RKO (cell line): ENCODE measurements at places on chromosomes 5 and 9.

GRCh38 chr5:89353837-89354551, 471.0 kb upstream of the MEF2C start:
- no peak for DNase-seq

DNA sequence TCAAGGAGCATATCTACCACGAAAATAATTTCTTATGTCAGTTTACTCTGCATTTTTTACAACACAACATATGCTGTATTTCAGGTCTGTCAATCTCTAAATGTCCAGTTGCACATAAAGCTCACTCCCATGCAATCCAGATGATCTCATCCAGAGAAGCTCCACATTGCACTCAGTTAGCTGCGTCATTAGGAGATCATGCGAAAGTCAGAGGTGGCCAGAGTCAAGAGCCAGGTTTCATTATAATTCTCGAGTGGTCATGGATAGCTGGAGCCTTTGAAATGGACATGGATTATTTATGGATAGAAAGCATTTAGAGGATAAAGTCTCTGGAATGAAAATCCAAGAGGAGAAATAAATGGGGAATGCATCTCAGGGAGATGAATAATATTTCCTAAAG, 232.3 kb downstream of the GAS1 start:
- DNase-seq, result no peak

GRCh38 chr5:12636209-12636608, 732.0 kb upstream of the CTNND2 start:
- no peak for DNase-seq

GRCh38 chr5:177434437-177434836, 8.0 kb downstream of the GRK6 start:
- DNase-seq, result peak; percentile 54

DNA sequence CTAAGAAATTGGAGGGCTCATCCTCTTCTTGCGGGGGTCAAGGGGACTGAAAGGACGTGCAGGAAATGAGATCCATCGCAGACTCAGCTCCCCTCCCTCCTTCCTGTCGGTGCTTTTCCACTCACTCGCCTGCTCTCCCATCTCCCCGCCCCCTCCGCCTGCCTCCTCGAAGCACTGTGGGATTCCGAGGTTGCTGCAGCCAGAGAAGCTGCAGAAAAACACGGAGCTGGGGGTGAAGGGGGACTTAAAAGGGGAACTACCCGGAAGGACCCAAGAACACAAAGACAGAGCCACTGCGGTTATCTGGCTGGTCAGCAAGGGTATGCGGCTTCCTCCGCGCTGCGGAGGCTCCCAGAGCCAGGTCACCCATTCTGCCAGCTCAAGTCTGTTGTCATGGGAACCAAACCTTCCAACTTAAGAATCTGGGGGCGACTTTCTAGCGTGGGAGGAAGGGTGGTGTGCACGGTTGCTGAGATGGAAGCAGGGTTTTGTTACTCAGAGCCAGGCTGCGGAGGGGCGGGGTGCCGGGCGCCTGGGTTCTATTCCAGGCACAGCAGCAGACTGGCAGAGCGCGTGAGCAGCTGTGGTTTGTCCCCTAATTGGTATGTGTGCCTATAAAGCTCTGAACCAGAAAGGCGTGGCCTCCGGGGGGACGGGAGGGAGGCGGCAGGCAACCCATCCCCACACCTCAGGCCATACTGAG, 24.9 kb downstream of the PCDHGC5 start:
- DNase-seq, result no peak

DNA sequence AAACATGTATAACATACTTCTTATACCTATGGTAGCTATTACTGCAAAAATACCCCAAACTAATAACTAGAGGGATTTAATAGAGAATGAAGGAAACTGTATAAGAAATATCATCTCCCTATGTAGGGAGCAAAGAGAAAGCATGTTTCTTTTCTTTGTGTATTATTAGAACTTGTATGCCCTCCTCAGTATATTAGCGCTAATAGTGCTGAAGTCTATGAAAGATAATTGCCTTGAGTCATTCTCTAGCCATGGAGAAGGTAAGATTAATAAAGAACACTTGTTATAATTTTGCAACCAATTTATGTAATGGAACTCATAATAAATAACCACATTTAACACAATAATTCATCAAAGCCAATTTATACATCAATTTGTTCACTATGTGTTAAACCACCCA, 329.2 kb downstream of the TMEM232 start:
- no peak for DNase-seq

GRCh38 chr9:706073-706472, 135.4 kb upstream of the DMRT1 start:
- DNase-seq, result no peak

GRCh38 chr9:109477258-109478050, 20.7 kb downstream of the PTPN3 start:
- DNase-seq, result no peak

DNA sequence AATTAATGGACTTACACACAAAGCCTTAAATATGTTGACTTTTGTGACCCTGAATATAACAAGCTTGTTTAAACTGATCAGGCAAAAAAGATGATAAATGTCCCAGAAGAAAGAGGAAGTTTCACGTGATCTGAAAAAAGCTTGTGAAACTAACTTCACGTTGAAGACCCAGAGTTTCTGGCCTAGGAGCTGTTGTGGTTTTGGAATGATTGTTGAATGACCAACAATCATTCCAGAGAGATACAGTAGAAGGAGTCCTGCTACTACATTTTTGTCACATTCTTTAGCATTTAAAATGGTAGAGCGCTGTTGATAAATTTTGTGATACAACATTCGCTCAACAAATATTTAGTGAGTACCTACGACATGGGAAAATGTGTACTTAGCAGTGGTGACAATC, 143.1 kb upstream of the FBN2 start:
- DNase-seq, result no peak

GRCh38 chr5:147391781-147392180, 118.1 kb downstream of the DPYSL3 start:
- peak; percentile 90 for DNase-seq

GRCh38 chr9:27179245-27179865, 70.3 kb downstream of the TEK start:
- DNase-seq, result no peak

GRCh38 chr5:103273952-103274351, 15.4 kb downstream of the MACIR start:
- DNase-seq, result no peak

- DNase-seq, result no peak
Observed at GRCh38 chr9:128249558-128249907, 26.3 kb downstream of the GOLGA2 start.

DNA sequence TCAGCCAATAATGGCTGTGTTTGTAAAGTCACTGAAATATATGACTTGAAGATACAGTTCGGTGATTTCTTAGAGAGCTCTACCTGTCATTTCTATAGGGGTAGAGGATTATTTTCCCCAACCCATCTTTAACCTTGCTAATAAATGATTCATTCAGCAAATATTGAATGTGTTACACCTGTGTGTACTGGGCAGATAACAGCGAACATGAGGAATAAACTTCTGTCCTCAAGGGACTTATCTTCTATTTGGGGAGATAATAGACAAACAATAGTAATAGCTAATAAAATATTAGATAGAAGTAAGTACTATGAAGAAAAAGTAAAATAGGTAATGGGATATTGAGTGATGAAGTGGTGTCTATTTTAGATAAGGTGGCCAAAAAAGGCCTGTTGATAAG, 9.3 kb downstream of the TTC23L start:
- DNase-seq, result no peak

DNA sequence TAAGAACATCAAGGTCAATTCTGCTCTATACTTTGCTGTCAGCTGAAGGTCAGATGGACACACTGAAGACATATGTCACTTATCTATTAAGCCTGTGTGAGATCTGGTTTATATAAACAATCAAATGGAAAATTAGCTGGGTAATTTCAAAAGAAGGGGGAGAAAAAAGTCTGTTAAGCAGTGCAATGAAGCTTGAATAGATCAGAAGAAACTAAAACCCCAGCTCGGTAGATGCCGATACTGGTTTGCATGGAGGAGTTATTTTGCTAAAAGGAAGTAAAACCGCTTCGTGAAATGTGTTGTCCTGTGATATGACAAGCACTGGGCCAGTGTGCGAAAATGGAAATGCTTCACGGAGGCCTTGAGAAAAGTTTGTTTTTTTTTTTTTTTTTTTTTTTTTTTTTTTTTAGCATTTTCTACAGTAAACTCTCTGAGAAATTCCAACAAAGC, 148.8 kb downstream of the MEF2C start:
- DNase-seq, result no peak

DNA sequence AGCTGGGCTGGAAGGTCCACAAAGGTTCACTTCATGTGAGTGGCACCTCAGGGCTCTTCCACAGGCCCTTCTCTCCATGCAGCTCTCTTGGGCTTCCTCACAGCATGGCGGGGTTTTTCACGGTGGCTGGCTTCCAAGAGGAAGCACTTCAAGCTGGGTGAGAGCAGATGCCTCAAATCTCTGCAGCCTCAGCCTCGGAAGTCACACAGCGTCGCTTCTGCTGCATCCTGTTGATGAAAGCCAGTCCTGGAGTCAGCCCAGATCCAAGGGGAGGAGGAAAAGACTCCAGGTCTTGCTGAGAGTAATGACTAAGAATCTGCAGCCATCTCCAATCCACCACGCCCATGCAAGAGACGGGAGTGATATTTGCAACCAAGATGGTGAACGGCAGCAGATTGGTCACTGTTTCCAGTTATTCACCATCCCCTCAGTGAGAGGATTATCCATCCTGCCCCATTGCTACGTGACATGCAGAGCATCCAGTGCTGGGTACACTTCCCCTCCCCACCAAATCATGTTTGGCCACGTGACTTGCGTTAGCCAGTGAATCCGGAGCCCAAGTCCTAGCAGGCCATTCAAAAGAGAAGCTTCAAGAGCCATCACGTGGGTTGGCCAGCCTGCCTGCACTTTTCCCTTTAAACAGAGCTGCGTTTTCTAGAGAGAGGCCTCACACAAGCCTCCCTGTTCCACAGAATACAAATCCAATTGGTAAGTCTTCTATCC, 173.9 kb downstream of the C9orf50 start:
- DNase-seq, result no peak

DNA sequence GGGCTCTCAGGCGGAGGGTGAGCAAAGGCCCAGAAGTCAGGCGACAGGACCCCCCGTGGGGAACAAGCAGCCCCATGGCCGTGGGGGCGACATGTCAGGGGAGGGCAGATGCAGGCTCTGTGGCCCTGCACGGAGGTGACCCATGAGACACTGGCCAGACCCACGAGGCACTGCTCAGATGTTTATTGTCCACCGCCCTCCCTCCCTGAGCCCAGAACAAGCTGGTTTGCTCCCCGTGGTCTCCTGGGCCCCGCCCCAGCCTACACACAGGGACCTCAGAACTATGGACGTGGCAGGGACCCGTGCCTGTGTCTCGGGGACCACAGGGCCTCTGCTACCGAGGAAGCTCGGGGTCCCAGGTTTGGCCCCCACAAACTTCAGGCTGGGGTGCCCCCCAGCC, 1.9 kb downstream of the FUT7 start:
- no peak for DNase-seq
